Type B pancreatic cell (in vitro differentiated cells): ENCODE measurements at places on chromosomes 4 and X.

DNA sequence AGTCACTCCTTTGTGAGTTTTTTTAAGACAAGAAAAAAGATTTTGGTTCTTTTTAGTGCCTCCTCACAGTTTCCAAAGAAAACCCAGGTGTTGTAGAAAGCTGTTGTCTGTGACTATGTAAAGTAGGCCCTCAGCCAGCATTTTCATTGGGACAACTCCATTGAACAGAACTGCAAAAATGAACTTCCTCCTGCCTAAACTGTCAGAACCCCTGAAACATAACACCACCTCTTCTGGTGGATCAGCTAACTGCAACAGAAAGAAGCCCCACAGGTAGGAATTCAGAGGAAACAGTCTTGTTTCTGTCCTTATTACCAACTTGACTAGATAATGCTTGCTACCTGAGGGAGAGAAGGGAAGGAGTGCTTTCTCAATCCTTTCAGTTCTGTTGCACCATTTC lies 3.4 kb upstream of the ATP11C start:
- no peak for DNase-seq

DNA sequence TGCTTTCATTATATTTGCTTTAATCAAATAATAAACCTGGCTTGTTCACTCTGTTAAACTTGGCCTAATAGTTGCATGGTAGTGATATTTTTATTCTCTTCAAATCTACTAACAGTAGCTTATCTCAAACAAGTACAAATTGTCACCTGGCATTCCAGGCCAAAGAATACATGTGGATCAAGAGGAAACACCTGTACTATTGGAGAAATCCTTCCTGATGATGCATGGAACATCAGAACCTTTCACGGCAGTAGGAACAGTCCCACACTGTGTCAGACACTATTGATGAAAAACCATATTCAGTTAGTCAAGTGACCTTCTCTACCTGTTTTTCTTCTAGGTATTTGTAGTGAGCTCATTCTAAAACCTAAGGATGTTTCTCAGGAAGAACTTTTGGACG lies 17.0 kb downstream of the MTHFD2L start:
- no peak for DNase-seq

DNA sequence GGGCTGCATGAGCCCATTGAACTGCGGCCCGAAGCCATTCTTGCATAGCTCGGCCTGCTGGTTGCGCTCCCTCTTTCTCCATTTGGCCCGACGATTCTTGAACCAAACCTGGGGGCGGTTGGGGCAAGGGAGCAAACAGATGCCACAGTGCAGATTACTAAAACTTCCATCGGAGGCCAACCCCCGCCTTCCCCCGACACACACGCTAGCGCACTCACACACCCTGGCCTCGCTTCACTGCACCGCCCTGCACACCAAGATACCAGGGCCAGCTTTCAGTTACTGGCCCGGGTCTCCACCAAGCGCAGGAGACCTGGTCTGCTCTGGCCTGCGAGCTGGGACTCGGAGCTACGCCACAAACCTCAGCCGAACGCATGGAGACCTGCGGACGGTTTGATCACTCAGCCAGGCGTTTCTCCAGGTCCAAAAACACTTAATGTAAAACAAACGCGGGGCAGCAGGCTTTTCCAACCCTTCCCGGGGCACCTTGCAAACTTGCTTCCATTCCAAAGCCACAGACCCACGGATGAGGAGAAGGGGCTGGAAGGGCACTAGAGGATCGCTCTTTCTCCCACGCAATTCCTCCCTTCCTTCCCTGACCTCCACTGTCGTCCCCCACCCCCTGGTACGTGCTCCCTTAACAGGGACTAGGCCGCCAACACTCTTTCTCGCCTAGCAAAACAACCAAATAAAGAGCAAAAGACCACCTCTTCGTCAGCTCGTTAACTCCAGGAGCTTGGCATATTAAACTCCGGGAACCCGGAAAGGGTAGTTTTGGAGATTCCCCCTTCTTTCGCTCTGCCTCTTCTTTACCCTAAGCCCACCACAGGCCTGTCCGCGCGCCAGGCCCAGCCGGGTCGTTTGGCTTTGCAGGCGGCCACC lies 4.1 kb downstream of the PITX2 start:
- DNase-seq: no peak

GRCh38 chr4:108371282-108371681 lies 202.6 kb upstream of the LEF1 start:
- DNase-seq: no peak

- DNase-seq: no peak
These were observed 12.8 kb downstream of the SLC6A14 start for GRCh38 chrX:116449156-116449555.

- no peak for DNase-seq
These were observed 83.3 kb downstream of the VEGFC start for GRCh38 chr4:176709417-176709816.

DNA sequence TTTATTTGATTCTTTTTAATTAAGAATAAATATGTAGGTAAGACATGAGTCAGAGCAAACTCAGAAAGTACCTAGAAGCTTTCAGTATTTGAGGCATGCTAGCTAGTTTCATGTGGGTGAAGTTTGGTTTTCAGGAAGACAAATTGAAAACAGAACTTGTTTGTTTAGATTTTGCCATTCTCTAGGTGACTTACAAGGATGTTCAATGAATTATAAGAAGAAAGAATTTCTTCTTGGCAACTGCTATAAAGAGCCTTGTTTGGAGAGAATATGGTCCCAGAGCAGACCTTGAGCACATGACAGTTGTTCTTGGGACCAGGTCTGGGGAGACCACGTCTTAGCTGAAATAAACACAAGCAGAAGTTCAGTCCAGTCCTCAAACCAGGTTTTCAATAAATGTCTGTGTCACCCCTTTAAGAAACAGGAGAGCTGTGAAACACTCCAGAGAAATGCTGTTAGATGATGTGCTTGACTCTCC lies 38.0 kb upstream of the IL21 start:
- no peak for DNase-seq

GRCh38 chrX:12648995-12649394 lies 142.2 kb upstream of the PRPS2 start:
- no peak for DNase-seq

DNA sequence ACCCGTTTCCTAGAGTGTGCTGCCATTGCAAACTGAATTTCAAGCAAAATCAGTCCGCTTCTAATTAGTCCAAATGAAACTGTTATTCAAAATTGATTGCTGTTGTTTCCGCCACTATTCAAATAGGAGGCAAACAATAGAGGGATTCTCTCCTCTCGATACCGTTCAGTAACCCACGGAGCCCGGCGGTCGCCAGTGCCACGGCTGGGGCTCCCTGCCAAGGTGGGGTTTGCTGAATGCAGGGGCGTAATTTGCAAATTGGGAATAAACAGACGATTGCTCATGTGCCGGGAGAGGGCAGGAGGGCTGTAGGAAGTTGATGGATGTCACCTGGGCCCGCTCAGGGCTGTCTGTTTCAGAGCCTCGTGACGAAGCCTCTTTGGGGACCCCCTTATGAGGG lies 8.8 kb downstream of the ADRA2C start:
- no peak for DNase-seq

- no peak for DNase-seq
These were observed 34.9 kb upstream of the CITED1 start for GRCh38 chrX:72340626-72341025.

DNA sequence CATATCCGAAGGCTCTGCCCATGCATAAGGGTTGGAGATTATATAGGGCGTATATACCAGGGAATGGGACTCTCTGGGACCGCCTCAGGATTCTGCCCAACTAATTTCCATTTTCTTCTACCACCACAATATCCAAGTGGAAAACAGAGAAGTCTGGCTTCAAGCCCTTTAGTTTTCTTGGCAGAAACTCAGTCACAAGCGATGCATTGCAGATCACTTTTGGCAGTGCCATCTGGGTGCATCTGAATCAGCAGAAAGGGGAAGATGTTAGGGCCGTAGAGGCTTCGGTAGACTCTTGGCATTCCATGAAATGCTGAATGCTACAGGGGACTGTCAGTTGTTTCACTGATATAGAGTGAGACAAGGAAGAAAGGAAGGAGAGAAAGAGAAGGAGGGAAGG lies 94.1 kb upstream of the FAM9B start:
- DNase-seq: no peak

DNA sequence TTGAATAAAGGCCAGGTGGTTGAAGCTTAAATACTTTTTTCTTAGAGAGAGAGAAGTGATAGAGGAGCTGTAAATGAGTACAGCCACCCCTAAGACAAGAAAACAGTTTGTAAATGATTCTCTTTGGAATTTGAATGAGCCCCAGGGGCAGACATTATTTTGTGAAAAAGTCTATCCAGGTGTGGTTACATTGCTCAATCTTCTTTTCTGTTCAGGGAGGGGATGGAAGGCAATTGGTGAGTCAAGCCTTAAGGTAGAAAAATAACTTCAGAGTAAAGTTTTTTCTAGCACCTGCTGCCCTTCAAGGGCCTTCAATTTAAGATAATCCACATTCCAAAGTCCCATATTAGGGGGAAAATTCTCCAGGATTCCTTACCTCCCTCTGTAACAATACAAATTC lies 646.7 kb downstream of the PDHA2 start:
- no peak for DNase-seq

DNA sequence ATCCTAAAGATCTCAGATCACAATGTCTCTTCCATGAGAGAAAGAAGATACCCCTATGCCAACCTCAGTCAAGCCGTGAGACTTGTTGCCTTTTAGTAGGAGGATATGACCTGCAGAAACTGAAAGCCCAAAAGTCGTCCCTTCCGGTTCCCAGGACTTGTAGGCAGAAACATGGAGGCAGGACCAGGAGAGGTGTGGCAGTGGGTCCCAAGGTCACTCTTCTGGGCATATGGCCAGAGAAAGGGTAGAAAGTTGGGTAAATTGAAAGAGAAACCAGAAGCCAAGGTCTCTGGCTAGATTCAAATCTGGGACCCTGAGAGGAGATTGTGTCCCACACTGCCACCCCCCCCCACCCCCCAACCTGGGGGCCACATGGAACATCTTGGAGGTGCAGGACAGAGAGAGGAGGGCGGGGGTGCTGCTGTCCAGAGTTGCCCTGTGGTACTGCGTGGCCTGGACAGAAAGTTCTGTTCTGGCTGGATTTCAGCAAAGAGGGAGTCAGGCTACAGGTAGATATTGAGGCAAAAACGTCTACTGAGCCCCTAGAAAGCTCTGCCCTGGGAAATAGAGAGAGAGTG lies 55.4 kb downstream of the DDX3X start:
- no peak for DNase-seq

GRCh38 chrX:153887385-153887784 lies 1.4 kb upstream of the L1CAM start:
- no peak for DNase-seq

DNA sequence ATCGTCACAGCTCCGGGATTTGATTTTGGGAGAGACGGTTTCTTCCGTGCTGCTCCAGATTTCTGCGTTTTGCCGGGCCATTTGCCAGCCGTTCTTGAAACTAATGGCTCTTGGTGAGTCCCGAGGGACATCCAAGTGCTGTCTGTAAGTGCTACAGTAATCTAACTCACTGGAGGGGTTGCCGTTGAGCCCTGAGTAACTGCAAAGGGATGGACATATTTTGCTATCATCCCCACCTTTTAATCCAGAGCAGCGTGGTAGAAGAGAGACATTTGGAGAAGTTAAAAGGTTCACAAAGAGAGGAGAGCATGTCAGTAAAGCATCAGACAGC lies 88.9 kb upstream of the PDLIM3 start:
- no peak for DNase-seq

- DNase-seq: no peak
These were observed 205.0 kb downstream of the CAMK2D start for GRCh38 chr4:113556382-113557134.

- DNase-seq: no peak
These were observed 102.1 kb upstream of the AP1S2 start for GRCh38 chrX:15956681-15957080.

- no peak for DNase-seq
These were observed 174.2 kb upstream of the HCCS start for GRCh38 chrX:10936976-10937375.

DNA sequence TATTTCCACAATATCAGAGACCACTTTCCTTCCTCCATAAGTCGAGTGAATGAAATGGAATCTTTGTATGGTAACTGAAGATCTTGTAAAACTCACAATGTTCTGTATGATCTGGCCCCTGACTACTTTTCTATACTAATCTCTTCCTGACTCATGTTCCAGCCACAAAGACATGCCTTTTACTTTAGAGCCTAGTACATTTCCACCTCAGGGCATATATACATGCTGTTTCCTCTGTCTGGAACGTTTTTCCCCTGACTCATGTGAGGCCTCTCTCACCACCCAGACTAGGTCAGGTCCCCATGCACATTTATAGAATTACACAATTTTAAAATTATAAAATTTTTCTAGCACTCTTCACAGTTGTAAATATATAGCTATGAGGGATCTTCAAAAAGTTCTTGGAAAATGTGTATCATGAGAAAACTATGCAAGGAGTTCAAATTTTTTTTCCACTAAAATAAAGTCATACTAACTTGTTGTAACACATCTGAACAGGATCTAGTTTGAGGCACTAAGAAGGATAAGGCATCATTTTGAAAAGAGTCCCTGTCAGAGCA lies 208.8 kb downstream of the SH2D1A start:
- DNase-seq: no peak

GRCh38 chrX:113269203-113269602 lies 428.6 kb upstream of the AMOT start:
- DNase-seq: no peak
